Ovary (tissue), 10 donors: ENCODE measurements at places on chromosomes 3 and 15.

- DNase-seq: peak; percentile 63
Measured at GRCh38 chr15:70121624-70122302, 24.0 kb upstream of the TLE3 start.

DNA sequence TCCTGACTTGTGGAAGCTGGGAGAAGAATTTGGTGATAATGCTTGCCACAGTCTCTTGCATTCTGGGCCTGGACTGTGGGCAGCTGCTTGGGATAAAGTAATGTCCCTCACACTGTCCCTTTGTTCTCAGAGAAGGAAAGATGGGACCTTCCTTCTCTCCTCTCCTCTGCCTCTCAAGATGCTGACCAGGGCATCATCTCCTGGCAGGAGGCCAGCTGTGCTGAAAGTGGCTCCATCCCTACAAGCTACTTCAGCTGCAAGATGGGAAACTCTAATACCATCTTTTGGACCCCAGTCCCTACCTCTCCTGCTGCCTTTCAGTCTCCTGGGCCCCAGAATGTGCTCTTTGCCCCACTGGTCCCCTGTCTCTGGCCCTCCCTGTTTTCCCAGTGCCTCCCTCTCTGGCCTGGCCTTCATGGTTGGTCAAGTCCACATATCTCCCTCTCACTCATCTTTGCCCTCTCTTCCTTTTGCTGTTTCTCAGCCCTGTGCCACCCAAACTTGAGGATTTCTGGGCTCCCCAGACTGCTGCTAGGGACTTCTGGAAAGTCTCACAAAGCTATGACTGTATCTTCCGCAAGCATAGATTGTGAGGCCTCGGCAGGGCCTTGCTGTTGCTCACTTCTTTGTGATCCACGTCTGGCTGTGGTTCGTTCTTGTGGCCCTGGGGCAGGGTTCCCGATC lies 7.1 kb upstream of the SLC6A20 start:
- peak; percentile 20 for DNase-seq

GRCh38 chr15:94740469-94740868 lies 509.1 kb downstream of the MCTP2 start:
- DNase-seq: no peak

- peak; percentile 66 for DNase-seq
Measured at GRCh38 chr15:88605189-88606069, 15.7 kb upstream of the AEN start.

GRCh38 chr3:160929595-160929994 lies 173.6 kb downstream of the PPM1L start:
- DNase-seq: no peak

GRCh38 chr15:29571792-29572431 lies 250.4 kb downstream of the TJP1 start:
- no peak for DNase-seq

GRCh38 chr3:197195326-197195725 lies 103.1 kb downstream of the DLG1 start:
- no peak for DNase-seq

DNA sequence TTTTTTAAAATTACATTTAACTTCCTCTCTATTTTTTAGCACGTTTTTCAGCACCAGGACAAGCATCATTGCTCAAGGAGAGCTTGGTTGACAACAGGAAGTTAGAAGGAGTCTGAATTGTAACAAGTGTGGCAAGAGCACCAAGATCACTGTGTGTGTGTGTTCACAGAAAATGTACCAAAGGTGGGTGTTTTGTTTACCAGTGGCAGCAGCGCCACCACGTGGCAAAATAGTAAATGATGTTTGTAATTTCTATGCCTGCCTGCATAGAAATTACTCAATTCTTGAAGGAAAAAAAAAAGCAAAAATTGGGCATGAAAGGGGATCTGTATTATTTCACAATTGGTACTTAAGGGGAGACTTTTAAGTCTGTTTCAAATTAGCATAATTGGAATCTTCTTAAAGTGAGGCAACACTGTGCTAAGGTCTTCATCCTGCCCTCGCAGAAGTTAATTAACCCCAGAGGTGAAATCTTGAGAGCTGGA lies 7.4 kb upstream of the U2SURP start:
- peak; percentile 19 for DNase-seq

DNA sequence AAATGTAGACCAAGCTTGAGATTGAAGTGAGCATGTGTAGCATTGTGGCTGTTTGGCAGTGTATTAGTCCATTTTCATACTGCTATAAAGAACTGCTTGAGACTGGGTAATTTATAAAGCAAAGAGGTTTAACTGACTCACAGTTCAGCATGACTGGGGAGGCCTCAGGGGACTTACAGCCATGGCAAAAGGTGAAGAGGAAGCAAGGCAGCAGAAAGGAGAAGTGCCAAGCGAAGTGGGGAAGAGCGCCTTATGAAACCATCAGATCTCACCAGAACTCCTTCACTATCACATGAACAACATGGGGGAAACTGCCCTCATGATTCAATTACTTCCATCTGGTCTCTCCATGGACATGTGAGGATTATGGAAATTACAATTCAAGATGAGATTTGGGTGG lies 8.6 kb upstream of the CERS3 start:
- DNase-seq: no peak

DNA sequence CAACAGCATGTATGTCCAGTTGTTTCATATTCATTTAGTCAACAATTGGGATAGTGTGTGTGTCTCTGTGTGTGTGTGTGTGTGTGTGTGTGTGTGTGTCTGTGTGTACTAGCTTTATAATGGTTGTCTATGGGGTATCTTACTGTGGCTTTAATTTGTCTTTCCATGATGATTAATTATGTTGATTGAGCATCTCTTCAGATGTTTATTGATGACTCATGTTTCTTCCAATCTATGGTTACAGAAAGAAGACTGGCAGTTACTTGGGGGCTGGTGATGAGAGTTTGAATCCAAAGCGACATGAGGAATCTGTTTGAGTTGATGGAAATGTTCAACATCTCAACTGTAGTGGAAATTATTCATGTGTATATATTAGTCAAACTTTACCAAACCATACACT lies 440.1 kb downstream of the ZNF385D start:
- no peak for DNase-seq

DNA sequence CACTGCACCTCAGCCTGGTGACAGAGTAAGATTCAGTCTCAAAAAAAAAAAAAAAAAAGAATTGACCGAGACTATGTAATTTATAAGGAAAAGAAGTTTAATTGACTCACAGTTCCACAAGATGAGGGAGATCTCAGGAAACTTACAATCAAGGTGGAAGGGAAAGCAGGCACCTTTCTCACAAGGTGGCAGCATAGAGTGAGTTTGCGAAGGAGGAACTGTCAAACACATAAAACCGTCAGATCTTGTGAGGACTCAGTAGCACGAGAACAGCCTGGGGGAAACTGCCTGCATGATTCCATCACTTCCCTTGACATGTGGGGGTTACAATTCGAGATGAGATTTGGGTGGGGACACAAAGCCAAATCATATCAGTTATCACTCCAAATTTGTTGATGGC lies 380.9 kb downstream of the EDEM1 start:
- no peak for DNase-seq

DNA sequence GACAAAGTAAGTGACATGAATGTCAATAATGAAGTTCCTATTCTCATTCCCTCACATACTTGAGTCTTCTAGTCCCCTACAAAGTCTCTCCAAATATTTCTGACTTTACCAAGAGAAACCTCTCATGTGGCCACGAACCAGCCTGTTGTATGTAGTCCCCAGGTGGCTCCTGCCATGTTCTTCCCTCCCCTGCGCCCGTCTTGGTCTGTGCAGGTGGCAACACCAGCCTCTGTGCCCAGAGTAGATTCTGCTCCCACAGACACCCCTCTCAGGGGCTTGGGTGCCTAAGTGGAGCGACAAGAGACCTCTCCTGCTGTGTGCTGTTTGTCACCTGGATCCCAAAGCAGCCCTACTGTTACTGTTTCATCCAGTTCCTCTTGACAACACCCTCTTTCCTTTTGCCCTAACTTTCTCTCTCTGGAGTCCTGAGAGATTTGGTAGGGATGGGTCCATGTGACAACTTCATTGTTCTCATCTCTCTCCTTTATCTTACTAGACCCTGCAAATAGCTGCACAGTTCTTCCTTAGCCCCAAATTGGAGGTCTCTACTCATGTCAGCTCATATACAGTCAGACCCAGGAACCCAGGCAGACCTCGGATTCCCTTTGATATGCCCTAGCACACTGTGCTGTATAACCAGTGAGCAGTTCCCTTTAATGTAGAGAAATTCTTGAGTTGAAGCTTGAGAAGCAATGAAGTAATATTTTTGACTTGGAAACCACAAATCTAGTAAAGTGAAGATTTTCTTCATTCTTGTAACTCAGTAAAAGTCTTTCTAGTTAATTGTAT lies 56.9 kb downstream of the POLR2M start:
- DNase-seq: no peak

- DNase-seq: no peak
Measured at GRCh38 chr3:13420045-13420830, at the start of gene NUP210. Gene NUP210 (minus strand): TSS chr3:13420322. CDS start chr3:13420226, 96 bp downstream.

- DNase-seq: no peak
Measured at GRCh38 chr15:32119694-32120330, 89.5 kb downstream of the CHRNA7 start.

DNA sequence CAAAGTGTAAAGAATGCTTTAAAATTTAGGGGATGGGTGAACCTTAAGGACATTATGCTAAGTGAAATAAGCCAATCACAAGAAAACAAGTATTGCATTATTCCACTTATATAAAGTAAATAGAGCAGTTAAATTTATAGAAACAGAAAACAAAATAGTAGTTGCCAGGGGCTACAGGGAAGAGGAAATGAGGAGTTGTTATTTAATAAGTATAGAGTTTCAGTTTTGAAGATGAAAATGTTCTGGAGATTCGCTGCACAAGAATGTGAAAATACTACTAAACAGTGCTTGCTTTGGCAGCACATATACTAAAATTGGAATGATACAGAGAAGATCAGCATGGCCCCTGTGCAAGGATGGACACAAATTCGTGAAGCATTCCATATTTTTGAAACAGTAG lies 32.0 kb downstream of the DNAH12 start:
- DNase-seq: no peak

GRCh38 chr3:171055336-171056178 lies 29.0 kb upstream of the SLC2A2 start:
- DNase-seq: no peak

DNA sequence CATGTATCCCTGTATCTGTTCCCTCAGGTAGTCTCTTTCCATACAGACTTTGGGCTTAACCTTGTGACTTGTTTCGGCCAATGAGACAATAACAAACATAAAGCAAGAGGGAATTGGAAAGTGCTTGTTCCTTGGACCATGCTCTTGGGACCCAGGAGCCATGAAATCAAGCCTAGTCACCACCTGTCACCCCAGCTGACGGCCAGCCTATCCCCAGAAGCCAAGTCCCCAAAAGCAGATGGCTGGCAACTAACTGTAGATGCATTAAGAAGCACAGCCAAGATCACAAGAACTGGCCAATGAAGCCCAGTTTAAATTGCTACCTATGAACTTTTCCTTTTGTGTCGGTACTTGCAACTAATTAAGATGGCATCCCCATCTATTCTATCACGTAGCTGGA lies 822.0 kb downstream of the CADM2 start:
- DNase-seq: no peak

DNA sequence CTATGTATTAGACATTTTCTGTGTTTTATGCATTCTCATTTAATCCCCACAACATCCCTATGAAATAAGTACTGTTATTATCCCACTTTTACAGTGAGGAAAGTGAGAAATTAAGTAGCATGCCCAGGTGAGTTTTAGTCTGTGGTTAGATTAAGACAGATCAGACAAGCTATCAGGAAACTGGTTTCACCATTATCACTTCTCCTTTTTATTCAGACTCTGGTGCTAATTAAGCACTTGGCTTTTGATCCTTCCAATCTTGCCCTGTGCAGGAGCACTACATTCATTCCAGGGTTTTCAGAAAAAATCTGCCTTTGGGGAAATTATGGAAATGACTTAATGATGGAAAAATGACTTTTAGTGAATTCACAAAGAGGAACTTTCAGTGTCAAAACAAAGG lies 115.2 kb downstream of the TMEM108 start:
- no peak for DNase-seq

- DNase-seq: no peak
Measured at GRCh38 chr3:132433121-132433520, 15.8 kb downstream of the DNAJC13 start.

- no peak for DNase-seq
Measured at GRCh38 chr3:111904376-111905241, 45.5 kb downstream of the PHLDB2 start.

DNA sequence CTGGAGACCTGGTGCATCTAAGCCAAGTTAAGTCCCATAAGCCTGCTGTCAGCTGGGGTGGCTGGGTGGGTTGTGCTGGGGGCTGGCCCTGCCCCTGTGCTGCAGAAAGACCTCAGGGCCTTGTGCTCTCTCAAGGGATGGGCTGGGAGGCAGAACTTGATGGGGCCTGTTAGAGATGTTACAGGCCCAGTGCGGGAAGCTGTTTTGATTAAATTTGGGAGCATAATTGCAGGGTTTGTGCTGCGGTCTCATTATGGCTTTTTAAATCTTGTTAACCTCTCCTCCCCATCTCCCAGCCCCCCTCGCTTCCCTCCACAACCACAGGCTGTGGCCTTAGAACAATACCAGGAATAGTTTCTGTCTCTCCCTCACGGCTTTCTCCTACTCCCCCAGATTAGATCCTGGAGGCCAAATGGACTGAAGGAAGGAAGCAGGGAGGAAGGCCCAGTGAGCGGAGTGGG lies 87.6 kb upstream of the TLE3 start:
- no peak for DNase-seq

GRCh38 chr3:33687406-33688010 lies 30.5 kb downstream of the CLASP2 start:
- DNase-seq: no peak

DNA sequence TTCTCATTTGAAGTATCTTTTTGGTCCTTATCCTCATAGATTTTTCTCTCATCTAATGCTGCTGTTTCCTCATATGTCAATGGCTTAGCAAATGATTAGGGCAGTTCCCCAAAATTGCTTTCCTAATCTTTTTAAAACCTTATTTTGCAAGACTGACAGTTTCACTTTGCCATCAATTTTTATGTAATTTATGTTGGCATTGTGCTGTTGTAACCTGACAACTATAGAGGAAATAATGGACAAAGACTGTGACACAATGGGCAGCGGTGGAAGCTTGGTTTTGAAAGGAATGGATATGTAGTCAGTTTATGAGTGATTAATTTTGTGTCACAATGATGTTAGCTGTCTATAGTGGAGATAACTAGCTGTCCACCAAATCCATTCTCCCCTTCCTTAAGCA lies 10.6 kb upstream of the SH3BP5 start:
- no peak for DNase-seq

GRCh38 chr15:42891569-42891968 lies 29.0 kb downstream of the TTBK2 start:
- no peak for DNase-seq

GRCh38 chr3:176490357-176490756 lies 706.9 kb downstream of the TBL1XR1 start:
- no peak for DNase-seq

- no peak for DNase-seq
Measured at GRCh38 chr15:71329497-71330260, 214.4 kb downstream of the THSD4 start.

DNA sequence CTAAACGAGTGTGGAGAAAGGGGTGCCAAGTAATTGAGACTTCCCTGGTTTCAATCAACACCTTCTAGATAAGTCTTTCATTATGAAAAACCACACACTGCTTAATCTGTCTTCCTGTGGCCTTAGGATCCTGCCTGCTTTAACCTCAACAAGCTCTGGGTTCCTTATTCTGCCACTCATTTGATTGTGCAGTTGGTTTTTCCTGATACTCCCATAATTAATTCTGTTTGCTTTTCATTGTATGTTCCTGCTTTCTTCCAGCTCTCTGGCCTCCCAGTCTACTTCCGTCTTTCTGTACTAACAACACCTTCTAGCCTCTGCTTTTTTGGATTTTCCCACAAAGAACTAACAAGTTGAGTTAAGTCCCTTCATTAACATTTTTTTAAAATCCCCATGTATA lies 20.2 kb upstream of the GCNT3 start:
- DNase-seq: no peak

GRCh38 chr3:76943671-76944070 lies 96.2 kb upstream of the ROBO2 start:
- no peak for DNase-seq
